Aorta (tissue), 5 donors: ENCODE measurements at places on chromosomes 5 and 9. TPM values are rescaled to one million over a fixed set of nuclear protein-coding genes. Genes with fewer than 3 reads are reported as not detected.

DNA sequence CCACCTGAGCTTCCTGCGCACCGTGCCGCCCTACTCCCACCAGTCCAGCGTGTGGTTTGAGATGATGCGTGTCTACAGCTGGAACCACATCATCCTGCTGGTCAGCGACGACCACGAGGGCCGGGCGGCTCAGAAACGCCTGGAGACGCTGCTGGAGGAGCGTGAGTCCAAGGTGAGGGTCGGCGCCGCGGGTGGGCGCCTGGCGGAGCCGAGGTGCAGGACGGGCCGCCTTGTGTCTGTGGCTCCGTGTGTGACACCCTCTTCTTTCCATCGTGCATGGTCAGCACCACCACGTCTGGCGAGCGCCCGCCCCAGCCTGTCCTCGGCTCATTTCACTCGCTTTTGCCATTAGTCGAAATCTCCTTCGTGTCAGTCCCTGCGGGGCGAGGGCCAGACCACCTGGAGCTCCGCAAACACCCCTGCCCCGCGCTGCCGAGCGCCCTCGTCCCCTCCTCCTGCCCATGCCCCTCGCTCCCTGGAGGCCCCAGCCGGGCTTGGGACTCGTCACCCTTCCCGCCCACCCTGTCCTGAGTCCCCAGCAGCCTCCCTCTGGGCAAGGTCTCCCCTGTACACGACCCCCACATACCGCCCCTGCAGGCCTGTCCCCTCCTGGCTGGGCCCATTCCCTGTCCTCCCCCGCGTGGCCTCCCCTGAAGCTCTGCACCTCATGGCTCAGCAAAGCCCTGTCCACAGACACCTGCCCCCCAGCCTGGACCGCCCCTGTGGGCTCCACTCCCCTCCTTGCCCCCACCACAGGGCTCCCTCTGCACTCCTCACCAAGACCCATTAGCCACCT, 7.0 kb downstream of the GRIN1 start:
- no peak for DNase-seq

GRCh38 chr9:85645909-85646627, 95.7 kb downstream of the AGTPBP1 start:
- no peak for DNase-seq

- no peak for DNase-seq
These were observed 19.1 kb upstream of the RALGDS start for GRCh38 chr9:133140174-133140505.

GRCh38 chr9:74172874-74173273, 324.3 kb upstream of the RORB start:
- no peak for DNase-seq

DNA sequence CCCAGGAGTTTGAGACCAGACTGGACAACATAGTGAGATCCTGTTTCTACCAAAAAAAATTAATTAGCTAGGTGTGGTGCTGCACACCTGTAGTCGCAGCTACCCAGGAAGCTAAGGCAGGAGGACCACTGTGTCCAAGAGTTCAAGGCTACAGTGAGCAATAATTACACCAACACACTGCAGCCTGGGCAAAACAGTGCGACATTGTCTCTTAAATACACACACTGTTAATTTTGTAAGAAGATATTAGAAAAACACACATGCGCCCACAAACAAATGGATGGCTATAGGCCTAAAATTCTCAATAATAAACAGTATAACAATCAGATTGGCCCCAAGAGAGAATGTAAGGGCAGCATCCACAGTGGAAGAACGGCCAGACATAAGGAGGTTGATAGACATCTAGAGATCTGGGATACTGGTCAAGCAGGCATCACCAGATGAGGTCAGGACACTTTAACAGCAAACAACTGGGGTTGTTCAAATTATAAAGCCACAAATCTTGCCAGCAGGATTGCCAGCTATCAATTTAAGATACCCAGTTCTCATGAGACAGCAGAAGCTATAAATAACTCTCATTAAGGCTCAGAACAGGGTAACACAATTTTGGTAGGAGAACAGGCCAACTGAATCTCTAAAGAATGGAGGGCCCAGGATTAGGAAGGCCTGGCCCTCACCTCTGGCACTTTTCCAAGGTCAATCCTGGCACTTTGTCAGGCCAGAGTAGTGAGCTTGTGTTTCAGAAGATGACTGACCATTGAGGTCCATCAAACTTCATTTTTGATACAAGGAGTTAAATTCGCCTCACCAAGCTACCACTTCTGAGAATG, 29.5 kb downstream of the GOLPH3 start:
- DNase-seq, result no peak

DNA sequence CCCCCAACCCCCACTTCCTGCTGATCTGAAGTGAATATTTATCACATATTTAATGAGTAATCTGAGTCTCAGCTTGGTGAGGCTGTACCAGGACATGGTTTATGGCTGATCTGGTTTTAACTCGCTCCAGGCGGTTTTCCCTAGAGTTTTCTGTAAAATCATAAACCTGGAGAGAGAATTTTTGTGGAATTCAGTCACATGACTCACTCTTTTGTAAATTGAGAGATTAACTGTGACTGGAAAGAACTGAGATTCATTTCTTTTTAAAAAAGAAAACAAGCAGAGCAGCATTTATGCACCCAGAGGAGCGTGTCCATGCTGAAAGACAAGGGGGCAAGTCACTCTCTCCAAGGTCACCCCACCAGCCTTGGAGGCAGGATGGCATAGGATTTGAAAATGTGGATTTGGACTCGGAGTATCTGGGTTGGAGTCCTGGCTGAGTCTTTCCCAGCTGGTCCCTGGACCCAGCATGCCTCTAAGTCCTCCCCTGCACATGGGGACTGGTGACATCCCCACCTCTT, 81.8 kb downstream of the ZNF618 start:
- DNase-seq, result no peak

DNA sequence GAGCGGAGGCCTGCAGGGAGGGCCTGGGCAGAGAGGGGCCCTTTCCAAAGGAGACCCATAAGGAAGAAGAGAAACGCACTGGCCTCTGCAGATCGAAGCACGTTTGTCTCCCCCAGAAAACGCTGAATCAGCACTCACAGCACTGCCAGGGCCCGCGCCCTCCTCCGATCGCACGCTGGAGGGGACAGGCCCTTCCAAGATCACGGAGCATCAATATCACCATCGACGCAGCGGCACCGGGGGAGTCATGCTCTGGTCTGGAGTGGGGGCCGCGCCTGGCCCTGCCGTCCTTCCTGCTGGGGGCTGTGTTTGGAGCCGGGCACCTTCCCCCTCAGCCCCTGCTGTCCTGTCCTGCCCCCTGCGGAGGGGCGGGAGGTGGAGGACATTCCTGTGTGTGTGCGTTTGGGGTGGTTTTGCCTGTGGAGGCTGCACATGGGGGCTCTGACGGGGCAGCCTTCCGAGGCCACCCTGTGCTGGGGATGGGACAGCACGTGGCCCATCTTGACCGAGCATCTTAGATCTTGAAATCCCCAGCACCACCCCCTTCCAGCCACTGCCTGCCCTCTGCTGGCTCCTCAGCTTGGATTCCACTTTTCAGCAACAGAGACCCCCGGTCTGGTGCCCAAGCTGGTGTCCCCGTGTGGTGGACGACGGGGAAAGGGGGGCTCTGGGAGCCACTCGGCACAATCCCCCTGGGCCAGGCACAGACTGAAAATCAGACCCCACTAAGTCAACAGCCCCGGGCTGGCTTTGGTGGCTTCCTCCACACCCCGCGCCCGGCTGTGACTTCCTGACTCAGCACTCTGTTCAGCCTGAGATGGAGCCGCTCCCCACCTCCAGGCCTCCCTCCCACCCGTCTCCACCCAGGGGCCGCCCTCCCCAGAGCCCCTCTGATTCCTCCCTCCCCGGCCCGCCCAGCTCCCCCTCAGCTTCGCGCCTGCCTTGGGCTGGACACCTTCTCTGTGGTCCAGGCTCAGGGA, 8.3 kb downstream of the TMEM250 start:
- no peak for DNase-seq

GRCh38 chr9:98702835-98703380, 5.8 kb downstream of the GABBR2 start:
- no peak for DNase-seq

DNA sequence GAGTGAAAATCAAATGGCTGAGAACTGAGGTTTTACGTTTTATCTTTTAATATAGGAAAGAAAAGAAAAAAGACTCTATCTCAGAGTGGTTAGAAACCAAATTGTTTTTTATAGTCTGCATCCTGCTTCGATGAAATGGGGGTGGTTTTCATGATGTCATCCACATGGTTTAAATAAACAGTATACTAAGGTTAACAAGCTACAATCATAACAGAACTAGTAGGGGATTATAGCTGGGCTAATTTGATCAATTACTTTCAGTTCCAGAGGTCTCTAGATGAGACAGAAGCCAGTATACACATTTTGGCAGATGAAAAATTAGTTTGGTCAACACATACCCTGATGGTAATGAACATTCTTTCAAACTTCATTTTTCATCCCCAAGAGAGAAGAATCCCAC, 106.3 kb upstream of the SNX2 start:
- DNase-seq, result no peak

The FOXD4L3 gene
- polyA plus RNA-seq, result not detected

The RALGPS1 gene
- 2.0 TPM for polyA plus RNA-seq

The CTNND2 gene
- polyA plus RNA-seq, result 0.03 TPM

The CFAP157 gene
- polyA plus RNA-seq, result not detected
